Left colon (tissue), 2 donors: ENCODE measurements at places on chromosomes 7 and 10. TPM values are rescaled to one million over a fixed set of nuclear protein-coding genes. Genes with fewer than 3 reads are reported as not detected.

- no peak for DNase-seq
Measured at GRCh38 chr10:94760586-94761178, 1.8 kb upstream of the CYP2C19 start.

GRCh38 chr7:67983486-67983885 lies 986.9 kb downstream of the TYW1 start:
- DNase-seq, result no peak

Gene NRF1
- total RNA-seq, result 13.0 TPM

GRCh38 chr7:36732806-36733205 lies 8.5 kb upstream of the AOAH start:
- DNase-seq, result no peak

- no peak for DNase-seq
Measured at GRCh38 chr10:35925493-35925892, 283.4 kb upstream of the FZD8 start.

Gene CPA1
- 4.8 TPM for total RNA-seq

Gene UCN3
- total RNA-seq, result 6.1 TPM

Gene SEMA3E
- total RNA-seq, result 2.2 TPM

Gene TBXAS1
- total RNA-seq, result 10.3 TPM

GRCh38 chr10:79046326-79046725 lies 22.4 kb upstream of the ZMIZ1 start:
- DNase-seq, result peak; percentile 12

Gene CALML3
- 0.08 TPM for total RNA-seq

Gene ATP5MK
- total RNA-seq, result 480 TPM

DNA sequence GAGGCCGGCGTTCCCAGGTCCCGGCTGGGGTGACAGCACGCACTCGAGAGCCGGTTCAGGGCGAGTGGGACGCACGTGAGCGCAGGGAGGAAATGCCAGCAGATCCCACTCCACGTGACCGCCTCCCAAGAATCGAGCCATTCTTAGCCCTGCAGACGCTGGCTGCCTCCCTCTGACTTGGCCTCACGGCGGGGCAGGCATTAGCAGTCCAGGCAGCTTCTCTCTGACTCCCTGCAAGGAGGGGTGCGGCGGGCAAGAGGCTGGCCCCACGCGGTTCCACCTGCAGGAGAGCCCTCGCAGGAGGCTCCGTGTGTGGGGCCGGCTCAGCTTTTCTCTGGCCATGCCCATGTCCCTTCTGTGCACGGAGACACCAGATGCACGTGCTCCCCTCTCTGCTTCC lies 10.1 kb downstream of the GPR146 start:
- no peak for DNase-seq

DNA sequence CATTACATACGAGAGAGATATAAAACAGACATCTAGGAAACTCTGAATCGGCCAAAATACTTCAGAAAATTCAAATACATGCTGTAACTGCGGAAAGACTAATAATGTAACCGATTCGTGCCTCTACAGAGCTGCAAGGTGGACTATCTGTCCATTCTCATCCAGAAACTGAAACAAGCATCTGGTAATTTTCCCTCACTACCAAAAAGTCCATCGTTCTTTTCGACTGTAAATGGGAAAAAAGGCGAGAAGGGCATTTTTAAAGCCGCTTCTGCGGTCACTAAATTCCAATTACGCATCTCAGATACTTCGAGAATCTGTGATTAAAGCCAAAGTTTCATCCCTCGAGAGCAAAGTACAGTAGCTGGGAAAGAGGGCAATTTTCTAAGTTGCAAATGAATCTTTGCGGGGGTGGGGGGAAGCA lies 1.3 kb downstream of the OGA start:
- no peak for DNase-seq

DNA sequence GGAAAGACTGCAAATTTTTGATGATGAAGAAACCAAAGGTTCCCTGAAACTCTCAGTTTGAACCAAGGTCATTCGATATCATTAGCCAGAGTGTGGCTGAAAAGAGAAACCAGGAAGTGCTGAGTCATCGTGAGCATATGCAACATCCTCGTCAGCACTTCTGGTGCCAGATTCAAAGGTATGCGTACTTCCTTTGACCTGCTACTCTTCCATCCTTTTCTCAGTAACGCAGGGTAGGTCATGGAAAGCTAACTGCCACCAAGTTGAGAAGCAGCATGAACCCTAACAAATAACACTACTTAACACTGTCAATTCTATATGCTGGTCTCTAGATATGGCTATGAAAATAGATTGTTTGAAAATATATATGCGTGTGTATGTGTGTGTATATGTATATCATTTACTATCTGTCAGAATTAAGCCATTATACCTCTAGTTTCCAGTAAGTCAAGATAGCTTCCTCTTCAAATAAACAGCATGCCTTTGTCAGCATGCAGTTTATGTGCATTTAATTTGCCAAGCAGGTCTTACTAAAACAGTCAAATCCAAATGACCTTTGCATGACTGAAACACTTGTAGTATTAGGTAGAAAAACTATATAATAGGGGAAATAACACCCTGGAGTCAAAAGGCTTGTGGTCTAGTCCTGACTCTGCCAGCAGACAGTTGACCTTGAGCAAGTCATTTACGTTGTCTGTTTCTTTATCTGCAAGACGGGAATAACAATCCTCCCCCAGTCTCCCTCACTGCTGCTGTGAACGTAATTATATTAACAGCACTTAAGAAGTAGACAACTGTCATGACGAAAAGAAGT lies 26.4 kb downstream of the CDK6 start:
- peak; percentile 61 for DNase-seq

GRCh38 chr10:13078912-13079775 lies 20.8 kb upstream of the OPTN start:
- DNase-seq, result no peak

Gene ANXA8L1
- not detected for total RNA-seq

Gene PRPS1L1
- not detected for total RNA-seq

DNA sequence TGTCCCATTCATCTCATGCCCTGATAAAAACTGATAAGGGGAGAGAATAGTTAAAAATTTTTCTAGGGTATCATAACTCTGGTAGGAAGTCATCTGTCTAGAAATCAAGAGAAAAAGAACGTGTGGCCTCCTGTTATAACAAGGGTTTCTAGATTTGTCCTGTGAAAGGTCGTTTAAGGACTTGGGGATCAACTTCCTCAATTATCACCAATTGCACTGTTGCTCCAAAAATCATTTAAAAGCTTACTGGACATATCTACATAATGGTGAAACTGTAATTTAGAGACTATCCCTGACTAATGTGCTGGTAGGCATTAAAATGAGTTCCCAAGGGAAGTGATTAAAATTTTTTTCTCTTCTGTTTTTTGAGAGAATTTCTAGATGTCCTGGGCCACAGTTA lies 58.2 kb downstream of the GPR141 start:
- no peak for DNase-seq

GRCh38 chr7:79185605-79186004 lies 267.9 kb downstream of the MAGI2 start:
- no peak for DNase-seq

Gene RADIL
- 1.9 TPM for total RNA-seq

Gene CHST15
- total RNA-seq, result 11.6 TPM

DNA sequence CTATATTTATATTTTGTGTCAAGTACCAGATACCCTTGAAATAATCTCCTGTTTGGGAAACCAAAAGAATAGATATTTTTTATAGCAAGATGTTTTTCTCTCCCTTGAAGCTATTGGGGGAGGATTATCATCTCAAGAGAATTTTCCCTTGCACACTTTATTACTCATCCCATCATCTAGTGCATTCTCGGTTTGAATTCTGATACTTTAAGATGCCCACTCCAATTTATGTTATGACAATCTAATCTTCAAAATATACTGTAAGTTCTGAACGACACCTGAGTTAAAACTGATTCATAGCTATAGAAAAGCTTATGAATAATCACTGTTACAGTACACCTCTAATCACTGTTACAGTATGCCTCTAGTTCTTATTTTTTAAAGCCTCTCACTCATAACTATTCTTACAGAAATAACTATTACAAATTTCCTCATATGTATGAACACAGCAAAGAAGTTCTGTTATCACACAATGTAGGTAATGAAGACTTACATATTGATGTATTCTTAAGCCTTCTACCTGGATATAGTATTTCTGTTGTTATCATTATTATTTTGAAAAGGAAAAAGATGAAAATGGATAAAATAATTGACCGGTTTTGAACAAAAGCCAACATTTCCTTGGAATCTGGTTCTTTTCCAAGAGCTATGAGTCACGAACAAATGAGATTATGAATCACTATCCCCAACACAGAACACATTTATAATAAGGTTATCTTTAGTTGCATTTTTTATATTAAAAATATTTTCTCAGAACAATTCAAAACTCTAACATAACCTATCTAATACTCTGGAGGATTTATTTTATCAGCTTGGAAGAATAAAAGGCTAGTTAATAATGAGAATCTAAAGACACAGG lies 72.3 kb upstream of the FAM13C start:
- no peak for DNase-seq

Gene CLEC2L
- not detected for total RNA-seq

GRCh38 chr7:69683002-69683401 lies 84.7 kb downstream of the AUTS2 start:
- DNase-seq, result no peak

DNA sequence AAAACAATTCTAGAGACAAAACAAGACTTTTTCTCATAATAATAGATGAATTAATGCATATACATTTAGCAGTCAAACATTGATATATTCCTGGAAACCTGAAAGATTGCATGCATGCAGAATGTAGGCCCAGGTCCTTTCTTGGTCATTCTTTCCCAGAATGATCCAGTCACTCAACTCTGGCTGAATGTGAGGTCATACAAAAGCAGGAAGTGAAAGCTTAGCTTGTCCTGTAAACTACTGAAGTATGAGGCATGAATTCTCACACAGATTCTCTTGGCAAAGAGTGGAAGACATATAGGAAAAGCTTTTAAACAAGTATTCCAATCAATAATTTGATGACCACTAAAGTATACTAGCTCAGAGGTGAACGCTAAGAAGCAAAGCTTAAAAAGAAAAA lies 253.9 kb downstream of the PPP1R3A start:
- no peak for DNase-seq

DNA sequence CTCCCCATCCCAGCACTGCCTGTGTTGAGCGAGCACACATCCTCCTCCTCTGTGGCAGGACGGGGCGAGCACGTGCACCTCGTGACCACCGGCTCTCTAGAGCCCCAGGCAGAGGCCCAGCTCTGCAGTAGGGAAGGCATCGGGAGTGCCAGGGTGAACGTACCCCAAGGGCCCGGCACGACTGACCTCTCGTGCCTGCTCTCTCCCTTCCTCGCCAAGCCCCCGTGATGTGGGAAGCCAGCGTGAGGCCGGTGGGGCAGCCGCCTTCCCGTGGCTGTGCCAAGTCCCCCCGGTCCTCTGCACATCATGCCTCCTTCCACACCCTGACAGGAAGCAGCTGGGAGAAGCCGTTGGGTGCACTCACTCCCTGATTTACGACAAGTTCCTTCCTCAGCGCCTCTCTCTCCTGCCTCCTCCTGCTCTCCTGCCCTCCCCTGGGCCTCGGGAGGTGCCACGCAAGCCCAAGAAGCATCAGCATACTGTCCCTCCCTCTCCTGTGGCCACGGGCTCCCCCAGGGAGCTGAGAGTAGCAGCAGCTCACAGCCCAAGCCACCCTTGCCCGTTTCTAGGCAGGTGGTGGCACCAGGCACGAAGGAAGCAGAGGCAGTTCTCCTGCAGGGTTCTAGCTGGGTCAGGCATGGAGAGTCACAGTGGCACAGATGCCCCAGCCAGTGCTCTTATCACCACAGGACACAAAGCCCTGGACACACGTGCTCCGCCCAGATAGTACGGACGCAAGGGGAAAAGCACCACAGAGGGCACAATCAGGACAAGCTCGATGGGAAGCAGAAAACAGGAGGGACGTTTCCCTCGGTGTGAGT lies 47.0 kb downstream of the AMZ1 start:
- DNase-seq, result peak; percentile 69

GRCh38 chr10:3251172-3251571 lies 78.6 kb upstream of the PITRM1 start:
- no peak for DNase-seq

DNA sequence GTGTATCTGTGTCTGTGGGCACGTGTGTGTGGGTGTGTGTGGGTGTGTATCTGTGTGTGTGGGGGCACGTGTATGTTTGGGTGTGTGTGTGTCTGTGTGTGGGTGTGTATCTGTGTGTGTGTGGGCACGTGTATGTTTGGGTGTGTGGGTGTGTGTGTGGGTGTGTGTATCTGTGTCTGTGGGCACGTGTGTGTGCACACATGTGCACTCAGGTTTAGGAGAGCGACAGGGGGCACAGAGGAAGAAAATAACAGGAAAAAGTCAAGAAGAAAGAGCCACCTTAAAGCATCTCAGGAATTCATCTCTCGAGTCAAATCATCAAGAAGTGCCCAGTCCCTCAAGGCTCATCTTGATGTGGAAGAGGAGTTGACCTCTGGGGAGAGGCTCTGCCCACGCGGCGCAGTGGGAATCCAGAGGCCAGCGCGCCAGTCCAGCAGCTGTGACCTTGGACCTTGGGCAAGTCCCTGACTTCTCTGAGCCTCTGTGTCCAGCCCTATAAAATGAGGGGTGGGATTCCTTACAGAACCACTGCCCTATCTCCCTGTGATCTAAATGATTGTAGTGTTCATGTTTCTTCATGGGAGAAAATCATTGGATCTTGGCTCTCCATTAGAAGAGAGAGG lies 147.8 kb downstream of the RGS10 start:
- DNase-seq, result no peak

DNA sequence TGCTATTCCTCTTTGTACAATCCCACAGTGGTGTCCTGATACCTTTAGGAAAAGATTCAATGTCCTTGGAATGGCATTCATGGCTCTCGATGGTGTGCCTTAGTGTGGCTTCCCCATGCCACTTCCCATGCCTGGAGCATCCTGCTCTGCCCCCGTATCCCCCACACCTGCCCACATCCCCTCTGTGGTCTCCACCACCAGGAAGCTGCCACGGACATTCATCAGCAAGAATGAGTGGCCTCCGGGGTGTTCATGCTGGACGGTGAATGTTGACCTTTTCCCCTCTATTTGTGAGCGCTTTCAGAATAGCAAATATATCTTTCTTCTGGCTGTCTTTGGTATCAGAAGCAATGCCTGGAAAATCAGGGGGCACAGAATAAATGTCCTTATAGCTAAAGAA lies 262.0 kb upstream of the NRP1 start:
- DNase-seq, result no peak

Gene SYT15
- total RNA-seq, result 2.2 TPM

DNA sequence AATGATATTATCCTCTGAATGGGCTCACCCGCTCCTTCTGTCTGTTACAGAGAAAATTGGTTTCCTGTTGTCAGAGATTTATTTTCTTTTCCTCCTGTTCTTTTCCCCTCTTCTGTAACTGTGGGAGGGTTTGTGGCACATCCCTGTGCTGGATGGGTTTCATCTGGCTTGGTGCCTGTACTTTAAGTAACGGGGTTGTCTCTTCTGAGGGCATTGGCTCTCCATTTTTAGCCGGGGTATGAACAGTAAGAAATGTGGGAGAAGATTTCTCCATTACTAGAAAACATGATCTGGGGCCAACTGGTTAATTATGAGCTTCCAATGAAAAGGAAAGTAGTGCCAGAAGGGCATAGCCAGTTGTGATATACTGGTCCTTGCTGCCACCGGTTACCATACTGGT lies 142.6 kb downstream of the SND1 start:
- no peak for DNase-seq

- DNase-seq, result no peak
Measured at GRCh38 chr7:14850039-14850438, 52.5 kb downstream of the DGKB start.
